ENCODE measurements at places on chromosomes 12 and 14.
A peak's percentile ranks its signal among the peaks of the same experiment; 100 is the strongest.

GRCh38 chr14:57486767-57487379, 6.8 kb downstream of the CCDC198 start:
- peak; percentile 12 for DNase-seq

GRCh38 chr14:43147485-43147884, 1359.6 kb downstream of the FSCB start:
- no peak for DNase-seq

DNA sequence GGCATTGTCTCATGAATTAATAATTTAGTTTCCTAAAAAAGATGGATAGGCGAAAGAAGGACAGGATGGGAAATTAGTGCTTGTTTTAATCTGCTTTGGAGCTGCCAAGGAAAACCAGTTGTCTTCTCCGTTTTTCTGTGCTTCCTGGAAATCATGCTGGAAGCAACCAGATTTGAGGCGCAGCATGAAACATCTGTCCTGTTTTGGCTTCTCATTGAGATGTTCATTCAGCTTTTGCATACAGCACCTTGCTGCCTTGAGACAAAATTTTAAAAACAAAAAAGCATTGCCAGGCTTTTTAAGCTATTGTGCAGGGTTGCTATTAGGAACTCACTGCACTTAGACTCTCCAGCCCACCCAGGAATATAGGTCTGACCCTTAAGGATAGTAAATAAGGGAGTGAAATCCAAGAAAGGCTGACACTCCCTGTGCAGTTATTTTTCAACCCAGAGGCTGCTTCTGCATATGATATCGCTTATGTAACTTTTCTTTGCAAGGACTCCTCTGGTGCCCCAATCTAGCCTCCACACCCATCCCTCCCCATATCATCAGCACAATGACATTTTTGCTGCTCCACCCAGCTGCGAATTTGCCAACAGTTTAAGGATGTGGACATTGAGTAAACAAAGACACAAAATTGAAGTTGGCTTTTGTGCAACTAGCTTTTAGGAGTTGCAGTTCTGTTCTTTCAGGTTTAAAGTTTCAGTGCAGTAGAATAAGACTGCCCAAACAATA, 46.9 kb upstream of the MDM1 start:
- peak; percentile 52 for DNase-seq

DNA sequence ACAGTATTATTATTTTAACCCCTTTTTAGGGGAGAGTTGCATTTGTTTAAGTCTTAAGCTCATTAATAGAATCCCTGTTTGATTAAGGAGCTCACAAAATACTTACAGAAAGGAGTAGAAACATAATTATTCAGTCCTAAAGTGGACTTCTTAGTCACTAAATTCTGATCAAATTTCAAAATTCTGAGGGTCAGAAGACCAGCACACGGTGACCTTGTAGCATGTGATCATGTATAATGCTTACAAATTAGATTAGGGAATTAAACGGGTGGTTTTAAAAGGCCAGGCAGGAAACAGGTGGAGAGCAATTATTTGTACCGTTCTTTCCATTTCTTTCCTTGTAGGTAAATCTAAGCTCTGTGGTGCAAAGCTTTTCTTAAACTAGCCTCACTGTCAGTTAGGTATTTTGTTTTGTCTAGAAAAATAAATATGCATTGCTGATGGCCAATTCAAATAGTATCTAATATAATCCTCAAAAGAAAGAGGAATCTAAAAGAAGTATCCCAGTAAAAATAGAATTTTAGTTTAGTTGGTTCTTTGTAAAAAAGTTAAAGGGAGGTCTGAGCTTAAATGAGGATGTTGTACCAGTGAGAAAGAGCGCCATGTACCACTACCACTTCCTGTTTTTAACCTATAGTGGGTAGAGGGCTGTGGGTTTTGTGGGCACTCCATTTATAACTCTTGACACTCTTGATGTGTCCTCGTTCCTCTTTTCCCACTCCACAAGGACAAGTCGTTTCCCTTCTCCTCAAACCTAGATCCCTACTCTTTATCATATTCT, 51.1 kb downstream of the SLC38A1 start:
- DNase-seq = no peak

DNA sequence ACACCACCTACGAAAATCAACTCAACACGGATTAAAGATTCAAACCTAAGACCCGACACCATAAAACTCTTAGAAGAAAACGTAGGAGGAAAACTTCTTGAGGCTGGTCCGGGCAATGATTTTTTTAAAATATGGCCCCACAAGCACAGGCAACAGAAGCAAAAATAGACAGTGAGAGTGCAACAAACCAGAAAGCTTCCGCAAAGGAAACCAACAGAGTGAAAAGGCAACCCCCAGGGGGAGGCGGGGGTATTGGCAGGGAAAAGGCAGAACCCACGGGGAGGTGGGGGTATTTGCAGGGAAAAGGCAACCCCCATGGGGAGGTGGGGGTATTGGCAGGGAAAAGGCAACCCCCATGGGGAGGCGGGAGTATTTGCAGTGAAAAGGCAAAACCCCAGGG, 20.5 kb upstream of the FBRSL1 start:
- no peak for DNase-seq

DNA sequence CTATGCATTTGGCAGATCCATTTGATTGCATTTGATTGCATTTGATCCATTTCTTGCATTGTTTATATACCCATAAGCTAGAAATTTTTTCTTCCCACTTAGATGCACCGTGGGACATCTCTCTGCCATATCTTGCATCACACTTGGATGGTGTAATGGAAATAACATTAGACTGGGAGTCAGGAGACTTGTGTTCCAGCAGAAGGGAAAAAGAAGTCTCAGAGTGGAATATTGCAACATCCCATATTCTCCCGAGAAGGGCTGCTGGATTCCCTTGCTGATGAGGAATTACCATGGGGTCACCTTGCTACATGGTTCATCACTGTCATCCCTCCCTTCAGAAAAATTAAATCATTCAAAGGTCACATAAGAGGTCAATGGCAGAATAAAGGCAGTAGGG, 78.1 kb downstream of the KSR2 start:
- DNase-seq = no peak

GRCh38 chr12:47982311-47982710, 18.9 kb downstream of the TMEM106C start:
- no peak for DNase-seq

GRCh38 chr14:21734457-21735074, 60.9 kb upstream of the OR4E1 start:
- DNase-seq = peak; percentile 76

DNA sequence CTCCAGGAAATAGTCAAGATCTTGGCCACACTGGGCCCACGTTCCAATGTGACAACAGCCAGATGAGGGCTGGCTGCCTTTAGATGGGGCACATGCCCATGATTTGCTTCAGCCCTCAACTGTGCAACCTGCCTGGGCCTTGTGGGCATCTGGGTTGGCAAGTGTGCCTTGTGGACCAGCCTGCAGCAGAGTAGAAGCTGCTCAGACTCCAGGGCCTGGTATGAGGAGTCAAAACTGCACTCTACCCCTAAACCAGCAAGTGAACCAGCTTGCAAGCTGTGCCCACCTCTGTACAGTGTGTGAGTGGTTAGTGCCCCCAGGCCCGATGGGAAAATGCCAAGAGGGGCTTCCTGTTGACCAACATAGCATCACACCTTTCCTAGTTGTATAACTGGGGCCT, 17.9 kb downstream of the PHETA1 start:
- DNase-seq = no peak

GRCh38 chr14:94485944-94486841, 10.2 kb upstream of the SERPINA9 start:
- no peak for DNase-seq

DNA sequence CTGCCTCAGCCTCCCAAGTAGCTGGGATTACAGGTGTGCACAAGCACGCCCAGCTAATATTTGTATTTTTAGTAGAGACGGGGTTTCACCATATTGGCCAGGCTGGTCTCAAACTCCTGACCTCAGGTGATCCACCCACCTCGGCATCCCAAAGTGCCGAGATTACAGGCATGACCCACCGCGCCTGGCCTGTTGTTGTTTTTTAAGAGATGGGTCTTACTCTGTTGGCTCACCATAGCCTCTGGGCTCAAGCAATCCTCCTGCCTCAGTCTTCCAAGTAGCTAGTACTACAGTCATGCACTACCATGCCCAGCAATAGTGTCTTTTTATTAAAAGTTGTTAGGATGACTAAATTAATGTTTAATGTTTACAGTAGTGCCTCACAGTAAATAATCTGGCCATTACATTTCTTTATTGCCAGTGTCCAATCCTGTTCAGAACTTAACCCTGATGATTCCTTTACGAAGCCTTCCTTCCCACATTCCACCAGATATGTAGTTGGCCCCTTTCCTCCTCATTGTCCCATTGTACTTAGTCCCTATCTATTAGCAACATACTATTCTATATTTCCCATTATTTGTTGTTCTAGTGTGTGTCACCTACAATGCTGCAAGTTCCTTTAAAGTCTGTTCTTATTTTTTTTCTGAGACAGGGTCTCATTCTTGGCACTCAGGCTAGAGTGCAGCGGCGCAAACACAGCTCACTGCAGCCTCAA, 8.8 kb upstream of the SMARCC2 start:
- no peak for DNase-seq

DNA sequence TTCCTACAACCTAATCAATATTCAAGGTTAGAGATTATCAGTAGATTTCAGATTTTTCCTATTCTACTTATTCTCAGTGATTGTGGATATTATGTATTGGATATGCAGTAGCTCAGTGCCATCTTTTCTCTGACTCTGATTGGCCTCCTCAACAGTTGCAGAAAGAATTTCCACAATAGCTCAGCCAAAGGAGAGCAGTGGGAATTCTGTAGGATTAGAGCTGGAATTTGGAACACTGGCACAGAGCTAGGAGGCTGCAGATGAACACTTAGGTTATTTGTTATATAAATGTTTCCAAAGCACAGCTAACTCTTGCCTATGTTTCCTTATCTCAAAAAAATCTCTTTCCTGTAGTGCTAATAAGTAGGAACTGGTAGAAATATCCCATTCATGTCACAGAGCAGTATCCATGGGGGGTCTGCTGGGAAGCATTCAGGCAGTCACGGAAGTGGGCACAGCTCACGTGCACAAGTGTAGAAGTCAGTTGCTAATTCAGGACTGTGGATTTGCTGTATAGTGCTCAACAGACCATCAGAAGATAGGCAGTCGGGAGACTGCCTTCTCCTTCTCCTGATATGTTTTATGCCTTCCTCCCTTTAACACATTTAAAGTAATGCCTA, 116.2 kb upstream of the TMEM260 start:
- DNase-seq = no peak

- DNase-seq = no peak
These were observed 335.1 kb downstream of the ACSS3 start for GRCh38 chr12:81412940-81413339.

DNA sequence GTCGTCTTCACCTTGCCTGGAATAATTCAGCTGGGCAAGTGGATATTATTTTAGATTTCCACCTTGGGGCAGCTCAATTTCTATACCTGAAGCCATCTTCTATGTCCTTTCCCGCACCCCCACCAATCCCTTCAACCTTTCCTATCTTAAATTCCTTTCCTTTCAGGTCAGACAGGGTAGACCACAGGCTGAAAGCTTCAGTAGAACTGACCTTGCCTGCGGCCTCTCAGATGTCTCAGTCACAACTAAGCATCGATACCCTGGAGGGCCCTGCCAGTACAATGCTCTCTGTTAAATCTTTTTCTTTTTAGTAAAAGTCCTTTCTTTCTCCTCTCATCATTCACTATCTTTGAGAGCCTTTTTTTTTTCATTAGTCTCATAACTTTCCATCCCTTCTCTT, 38.9 kb downstream of the SLC2A14 start:
- DNase-seq = no peak

DNA sequence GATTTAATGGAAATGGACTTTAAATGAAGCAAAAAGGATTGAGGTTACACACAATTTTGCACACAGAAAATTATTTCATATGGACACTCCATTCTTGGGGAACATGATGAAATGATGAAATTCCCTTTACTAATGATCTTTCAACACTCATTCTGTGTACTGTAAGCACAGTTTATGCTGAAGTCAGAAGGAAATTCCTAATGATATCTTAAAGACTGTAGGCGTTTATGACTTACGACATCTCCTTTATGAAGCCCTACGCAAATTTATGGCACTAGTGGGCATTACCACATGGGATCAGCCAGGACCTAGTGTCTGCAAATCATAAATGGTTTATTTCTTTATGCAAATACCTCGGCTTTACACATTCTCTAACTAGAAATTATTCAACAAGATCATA, 97.9 kb upstream of the SOX5 start:
- no peak for DNase-seq

GRCh38 chr12:92183575-92183974, 37.9 kb upstream of the BTG1 start:
- DNase-seq = no peak

DNA sequence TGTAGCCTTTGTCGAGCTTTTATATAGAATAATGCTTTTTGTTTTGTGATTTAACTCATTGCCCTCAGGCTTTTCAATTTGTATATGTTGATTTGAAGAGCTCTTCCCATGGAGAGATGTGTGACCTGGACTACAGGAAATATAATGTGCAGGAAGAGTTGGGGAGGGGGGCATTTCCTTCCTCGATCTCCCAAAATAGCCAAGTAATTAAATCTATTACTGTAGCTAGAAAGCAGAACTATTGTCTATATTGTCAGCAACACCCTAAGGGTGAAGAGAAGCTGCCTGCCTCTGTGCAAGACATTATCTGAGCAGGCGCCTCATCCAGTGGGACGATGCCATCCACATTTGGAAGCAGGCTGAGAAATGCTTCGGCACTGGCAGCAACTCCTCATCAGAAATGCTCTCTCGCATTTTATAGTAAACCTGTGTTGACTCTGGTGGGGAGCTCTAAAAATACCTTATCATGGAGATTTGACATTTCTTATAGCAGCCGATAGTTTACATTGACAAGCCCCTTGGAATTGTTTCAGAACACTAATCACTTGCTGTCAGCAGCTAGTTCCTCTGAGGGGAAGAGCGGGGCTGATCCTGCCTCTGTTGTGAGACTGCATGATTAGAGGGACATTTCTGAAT, 392.5 kb upstream of the RGS6 start:
- DNase-seq = peak; percentile 50

DNA sequence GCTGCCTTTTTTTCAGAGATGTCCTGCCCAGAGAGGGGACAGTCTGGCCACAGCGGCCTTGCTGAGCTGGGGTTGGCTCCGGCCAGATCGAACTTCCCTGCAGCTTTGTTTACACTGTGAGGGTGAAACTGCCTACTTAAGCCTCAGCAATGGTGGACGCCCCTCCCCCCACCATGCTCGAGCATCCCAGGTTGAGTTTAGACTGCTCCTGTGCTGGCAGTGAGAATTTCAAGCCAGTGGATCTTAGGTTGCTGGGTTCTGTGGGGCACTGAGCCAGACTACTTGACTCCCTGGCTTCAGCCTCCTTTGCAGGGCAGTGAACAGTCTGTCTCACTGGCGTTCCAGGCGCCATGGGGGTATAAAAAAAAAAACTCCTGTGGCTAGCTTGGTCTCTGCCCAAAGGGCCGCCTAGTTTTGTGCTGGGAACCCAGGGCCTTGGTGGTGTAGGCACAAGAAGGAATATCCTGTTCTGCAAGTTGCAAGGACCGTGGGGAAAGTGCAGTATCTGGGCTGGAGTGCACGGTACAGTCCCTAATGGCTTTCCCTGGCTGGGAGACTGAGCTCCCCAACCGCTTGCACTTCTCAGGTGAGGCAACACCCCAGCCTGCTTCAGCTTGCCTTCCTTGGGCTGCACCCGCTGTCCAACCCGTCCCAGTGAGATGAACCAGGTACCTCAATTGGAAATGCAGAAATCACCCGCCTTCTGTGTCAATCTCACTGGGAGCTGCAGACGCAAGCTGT, 79.1 kb downstream of the LRIG3 start:
- no peak for DNase-seq

GRCh38 chr14:88198446-88198845, 124.6 kb downstream of the KCNK10 start:
- DNase-seq = no peak

All from NCI-H446 (cell line).